NCI-H1092 treated with DMSO at 0.1 percent for 48 hours (cell line): ENCODE measurements at places on chromosomes 3 and 15.

- no peak for DNase-seq
Measured at GRCh38 chr15:86591994-86592735, 512.5 kb downstream of the AGBL1 start.

DNA sequence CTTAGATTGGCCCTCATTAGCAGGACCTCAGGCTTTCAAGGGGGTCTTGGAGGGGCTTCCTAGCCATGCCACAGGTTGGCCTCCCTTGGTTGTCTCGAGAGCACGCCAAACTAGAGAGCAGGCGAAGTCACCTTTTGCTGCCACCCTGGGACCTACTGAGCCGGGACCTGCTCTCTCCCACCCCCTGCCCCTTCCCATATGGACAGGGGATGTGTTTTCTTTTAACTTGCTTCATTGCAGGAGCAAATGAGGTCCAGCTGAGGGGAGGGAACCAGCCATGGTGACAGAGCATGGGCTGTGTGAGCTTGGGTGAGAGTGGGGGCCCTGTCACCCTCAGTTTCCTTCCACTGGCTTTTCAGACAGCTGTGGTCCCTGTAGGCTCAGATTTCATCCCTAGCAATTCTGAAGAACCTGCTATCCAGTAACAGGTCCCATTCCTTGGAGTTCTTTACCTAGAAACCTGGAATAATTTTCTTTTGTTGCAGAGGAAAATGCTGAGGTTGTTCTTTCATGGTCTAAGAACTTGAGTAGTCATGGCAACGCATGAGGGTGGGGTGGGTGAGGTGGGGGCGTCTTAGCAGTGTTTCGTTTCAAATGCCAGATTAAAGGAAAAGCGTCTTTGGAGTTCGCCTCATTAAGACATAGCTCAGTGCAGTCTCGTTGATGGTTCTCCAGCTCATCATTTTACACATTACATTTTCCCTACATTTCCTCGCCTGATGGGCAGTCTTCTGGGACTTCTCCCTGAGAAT, 20.1 kb upstream of the MAGEF1 start:
- DNase-seq, result no peak

DNA sequence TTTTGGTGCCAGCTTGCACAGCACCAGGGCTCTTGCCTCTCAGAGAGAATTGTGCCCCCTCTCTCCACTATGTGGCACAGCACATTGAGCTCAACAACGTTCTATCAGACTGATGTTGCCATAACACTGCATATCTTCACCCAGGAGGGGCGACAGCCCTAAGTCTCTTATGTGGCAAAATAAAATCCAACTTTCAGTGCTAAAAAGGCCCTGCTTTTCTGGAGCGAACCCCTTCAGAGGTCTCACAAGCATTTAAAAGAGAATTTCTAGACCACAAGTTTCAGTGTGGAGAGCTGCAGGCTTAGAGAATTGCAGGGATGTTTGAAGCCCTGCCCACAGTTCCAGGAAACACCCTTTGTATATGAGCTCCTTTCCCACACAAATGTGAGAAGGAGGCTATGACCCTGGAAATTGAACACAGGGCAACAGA, 85.5 kb downstream of the LIPC start:
- no peak for DNase-seq

GRCh38 chr3:195086341-195086740, 184.6 kb downstream of the XXYLT1 start:
- DNase-seq, result no peak

- peak; percentile 85 for DNase-seq
Measured at GRCh38 chr3:33658991-33659848, 58.8 kb downstream of the CLASP2 start.

GRCh38 chr3:45943207-45943846, at the start of gene CXCR6:
Gene CXCR6, plus strand, starts transcription at chr3:45943464. Its CDS starts 3,018 bp downstream, at chr3:45946482.
- no peak for DNase-seq

DNA sequence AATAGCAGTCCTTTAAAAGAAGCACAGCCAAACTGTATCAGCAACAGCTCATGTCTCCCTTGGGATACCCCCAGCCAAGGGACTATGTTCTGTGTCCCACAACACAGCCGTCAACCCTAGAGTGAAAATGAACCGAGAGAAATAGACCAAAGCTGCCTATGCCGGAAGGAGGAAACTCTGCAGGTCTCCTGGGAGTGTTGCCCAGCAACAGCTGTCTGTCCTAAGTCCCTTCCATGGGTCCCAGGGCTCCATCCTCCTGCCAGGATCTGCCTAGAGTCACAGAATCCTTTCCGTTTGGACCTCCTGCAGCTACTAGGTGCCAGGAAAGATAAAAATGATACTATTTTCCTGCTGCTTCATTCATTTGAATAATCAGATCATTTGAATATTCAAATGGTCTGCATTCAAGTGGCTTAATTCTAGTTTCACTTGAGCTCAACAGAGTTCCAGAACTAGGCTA, 53.1 kb downstream of the TRANK1 start:
- DNase-seq, result no peak

GRCh38 chr3:24399614-24400013, 95.0 kb downstream of the THRB start:
- no peak for DNase-seq

GRCh38 chr15:48785195-48785594, 25.7 kb downstream of the CEP152 start:
- DNase-seq, result no peak
